Stimulated activated CD4-positive, alpha-beta T cell treated with anti-CD3 and anti-CD28 coated beads, Interleukin-4, amount 100 ng/mL, for 1 hour (primary cell): ENCODE measurements at places on chromosomes 5 and 9.
A peak's percentile ranks its signal among the peaks of the same experiment; 100 is the strongest.

- no peak for DNase-seq
Measured at GRCh38 chr9:76400534-76401096, 6.4 kb upstream of the RFK start.

DNA sequence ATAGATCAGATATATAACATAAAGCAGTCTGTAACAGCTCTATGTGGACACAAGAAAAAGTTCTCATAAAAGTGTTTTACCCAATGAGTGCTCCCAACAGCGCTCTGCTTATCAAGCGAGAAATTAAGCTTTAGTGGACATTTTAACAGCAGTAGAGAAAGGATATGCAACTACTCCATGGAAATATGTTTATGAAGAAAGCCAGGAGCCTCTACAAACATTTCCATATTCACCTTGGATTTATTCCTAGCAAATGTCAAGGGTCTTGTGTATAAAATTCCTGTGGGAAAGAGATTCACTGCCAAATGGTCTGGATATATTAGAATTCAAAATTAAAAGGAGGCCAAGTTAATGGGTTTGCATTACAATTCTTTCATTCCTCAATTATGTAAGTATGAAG, 66.5 kb downstream of the DTWD2 start:
- DNase-seq = no peak

DNA sequence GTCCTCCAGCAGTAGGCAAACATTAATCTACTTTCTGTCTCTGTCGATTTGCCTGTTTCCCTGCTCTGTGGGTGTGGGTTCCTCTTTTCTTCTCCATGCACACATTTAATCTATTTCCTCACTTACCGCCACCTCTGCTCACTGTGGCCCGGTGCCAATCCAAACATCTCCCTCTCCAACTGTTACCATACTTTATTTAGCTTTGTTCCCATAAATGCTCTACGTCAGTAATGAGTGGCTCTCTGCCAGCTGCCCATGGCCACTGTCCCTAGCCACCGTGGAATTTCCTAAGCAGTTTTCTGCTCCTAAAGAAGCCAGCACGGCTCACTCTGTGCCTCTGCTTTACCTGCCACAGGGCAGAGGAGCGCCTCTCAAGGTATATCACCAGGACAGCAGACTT, 19.5 kb upstream of the GOLPH3 start:
- no peak for DNase-seq

DNA sequence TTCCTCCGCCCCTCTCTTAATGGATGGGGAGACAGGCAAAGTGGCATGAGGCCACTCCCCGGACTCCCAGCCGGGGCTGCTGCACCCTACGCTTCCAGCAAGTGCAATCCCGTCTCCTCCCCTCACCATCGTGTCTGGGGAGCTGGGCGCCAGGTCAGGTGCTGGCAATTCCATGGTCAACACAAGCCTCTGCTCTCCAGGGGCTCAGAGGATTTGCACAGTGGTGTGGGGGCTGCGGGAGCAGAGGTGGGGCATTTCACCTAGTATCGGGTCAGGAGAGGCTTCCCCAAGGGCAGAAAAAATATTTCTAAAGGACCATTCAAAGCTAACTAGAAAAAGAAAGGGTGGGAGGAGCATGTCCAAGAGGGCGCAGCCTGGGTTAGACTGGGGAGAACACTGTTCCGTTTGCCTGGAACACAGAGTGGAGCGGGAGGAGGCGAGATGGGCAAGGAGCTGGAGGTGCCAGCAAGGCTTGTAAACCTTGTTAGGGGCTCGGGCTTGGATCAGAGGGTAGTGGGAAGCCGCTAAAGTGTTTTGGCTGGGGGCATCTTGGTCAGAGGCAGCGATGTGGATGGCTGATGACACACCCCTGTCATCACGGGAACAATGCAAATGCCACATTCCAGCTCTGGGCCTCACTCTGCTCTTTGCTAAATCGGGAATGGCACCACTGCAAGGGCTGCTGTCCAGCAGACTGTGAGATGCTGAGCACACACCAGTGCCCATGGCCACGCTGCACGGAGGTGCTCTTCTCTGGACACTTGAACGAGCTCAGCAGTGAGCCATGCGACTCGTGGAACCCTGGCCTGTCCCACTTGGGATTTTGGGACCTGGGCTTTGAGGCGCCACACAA, 191.7 kb downstream of the CDK5RAP2 start:
- DNase-seq = no peak

DNA sequence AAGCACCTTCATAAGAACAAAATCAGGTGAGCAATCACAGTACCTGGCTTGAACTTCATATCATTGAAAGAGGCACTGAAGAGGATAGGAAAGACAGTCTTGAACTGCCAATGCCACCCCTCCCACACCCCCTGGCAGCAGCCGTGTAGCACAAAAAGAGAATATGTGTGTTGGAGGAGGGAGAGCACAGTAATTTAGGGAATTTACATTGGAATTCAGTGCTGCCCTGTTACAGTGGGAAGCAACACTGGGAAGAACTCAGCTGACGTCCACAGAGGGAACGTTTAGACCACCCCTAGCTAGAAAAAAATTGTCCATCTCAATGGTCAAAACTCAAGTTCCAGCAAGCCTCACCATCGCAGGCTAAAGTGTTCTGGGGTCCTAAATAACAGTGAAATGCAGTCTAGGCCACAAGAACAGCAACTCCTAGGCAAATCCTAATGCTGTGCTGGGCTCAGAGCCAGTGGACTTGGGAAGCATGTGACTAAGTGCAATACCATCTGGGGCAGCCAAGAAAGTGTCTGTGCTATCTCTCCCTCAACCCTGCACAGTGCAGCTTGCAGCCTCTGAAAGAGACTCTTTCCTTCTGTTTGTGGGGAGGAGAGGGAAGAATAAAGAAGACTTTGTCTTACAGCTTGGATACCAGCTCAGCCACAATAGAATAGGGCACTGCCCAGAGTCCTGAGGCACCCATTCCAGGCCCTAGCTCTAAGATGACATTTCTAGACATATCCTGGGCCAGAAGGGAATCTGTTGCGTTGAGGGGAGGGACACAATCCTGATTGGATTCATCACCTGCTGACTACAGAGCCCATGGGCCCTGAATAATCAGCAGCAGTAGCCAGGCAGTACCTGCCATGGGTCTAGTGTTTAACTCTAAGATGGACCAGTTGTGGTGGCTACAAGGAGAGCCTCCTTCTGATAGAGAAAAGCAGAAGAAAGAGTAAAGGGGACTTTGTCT, 62.1 kb upstream of the VLDLR start:
- DNase-seq = no peak

DNA sequence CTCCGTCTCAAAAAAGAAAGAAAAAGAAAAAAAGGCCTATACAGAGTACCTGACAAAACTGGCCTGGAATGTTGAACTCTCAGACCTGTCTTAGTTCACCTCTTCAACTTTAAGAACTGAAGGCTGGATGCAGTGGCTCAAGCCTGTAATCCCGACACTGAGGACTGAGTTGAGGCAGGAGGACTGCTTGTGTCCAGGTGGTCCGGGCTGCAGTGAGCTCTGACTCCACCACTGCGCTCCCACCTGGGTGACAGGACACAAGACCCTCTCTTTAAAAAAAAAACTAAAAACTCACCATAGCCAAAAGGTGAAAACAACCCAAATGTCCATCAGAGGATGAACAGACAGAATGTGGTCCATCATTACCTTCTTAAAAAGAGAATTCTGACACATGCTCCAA, 6.4 kb downstream of the MRPL41 start:
- DNase-seq = no peak

GRCh38 chr9:33161011-33161588, 6.0 kb downstream of the B4GALT1 start:
- DNase-seq = no peak

DNA sequence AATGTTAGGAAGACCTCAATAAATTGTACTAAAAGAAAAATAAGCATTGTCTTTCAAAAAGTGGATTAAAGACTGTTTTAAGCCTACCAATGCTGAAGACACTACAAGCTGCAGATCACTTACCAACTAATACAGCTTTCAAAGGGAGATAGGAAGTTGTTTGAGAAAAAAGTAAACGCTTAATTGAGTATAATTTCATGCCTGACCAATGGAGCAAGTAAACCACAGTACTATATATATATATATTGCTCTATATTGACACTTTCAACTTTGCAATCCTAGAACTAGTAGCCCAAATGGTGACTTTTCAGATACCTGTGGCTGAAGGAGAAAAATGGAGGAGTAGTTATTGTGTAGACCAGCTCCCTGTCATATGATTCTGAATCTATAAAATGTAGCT, 85.7 kb downstream of the FREM1 start:
- DNase-seq = no peak

DNA sequence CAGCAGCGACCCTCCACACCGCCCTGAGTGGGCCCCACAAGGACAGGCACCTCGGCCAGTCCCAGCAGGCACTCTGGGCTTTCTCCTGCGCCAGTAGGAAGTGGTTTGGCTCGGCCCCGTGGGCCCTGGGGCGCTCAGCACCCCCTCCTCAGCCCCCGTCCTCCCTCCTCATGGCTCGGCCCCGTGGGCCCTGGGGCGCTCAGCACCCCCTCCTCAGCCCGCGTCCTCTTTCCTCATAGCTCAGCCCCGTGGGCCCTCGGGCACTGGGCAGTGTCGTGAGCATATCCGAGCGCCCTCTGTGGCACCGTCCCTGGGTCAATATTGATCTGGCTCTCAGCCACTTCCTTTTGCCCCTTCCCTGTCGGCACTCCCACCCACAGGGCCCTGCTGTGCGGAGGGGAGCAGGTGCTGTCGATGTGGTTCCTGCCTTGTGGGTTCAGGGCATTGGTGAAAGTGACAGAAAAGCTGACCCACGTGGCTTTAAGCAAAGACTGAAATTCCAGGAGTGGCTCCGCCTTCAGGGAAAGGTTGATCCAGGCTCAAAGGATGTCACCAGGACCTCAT, 5.5 kb upstream of the SCGB3A1 start:
- DNase-seq = no peak

GRCh38 chr9:18544456-18544855, 70.5 kb downstream of the ADAMTSL1 start:
- DNase-seq = no peak

DNA sequence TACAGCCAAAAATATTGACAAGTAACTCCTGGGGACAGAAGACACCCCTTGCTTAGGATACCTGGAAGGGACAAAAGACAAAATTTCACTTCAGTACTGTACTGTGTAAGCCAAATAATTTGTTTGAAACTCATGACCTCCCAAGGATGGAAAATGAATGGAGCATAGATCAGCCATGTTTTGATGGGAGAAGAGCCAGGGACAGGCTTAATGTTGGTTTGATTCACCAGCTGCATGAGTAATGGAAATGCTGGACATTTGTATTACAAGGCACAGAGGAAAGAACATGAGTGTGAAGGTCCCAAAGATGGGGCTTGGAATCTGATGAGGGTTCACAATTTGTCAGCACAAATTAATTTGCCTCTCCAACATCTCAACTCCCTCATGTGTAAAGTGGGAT, 122.8 kb downstream of the ENC1 start:
- DNase-seq = no peak

GRCh38 chr5:10505517-10506095, 58.3 kb upstream of the ANKRD33B start:
- no peak for DNase-seq

DNA sequence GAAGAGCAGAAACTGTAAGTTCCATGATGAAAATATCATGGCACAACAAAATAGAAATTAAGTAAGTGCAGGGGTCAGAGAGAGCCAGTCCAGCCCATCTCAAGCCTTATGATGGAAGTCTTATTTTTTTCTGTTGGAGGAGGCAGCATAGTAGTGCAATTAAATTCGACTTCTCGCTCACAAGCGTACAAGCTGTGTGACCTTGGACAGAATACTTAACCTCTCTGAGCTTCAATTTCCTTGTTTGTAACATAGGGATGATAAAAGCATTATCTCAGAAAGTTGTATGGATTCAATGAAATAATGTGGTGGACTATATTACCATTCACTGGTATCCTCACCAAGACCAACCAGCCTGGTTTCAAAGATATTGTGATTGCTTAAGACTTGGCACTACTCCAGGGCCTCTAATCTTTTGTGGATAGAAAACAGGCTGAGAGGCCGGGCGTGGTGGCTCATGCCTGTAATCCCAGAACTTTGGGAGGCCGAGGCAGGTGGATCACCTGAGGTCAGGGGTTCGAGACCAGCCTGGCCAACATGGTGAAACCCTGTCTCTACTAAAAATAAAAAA, 26.8 kb upstream of the MVB12B start:
- no peak for DNase-seq

DNA sequence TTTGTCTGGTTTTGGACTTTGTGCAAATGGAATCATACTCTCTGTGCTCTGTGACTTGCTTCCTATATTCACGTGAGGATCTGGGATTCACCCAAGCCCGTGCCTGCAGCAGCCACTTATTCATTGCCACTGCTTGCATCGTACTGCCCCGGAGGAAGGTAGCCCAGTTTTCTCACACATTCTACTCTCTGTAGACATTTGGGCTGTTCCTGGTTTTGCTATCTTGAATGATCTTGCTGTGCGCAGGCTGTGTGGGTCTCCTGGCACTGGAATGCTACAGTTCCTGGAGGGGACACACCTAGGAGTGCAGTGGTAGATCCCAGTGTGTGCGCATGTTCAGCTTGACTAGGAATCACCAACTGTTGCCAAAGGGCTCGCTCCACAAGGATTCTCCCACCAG, 99.2 kb upstream of the BOD1 start:
- DNase-seq = no peak

- no peak for DNase-seq
Measured at GRCh38 chr5:26245321-26245720, 793.1 kb downstream of the CDH9 start.

GRCh38 chr5:54295651-54296276, 14.6 kb downstream of the ARL15 start:
- no peak for DNase-seq

- no peak for DNase-seq
Measured at GRCh38 chr9:21967702-21968101, 26.5 kb downstream of the CDKN2A start.

GRCh38 chr5:147565524-147565923, 55.7 kb upstream of the DPYSL3 start:
- no peak for DNase-seq

- no peak for DNase-seq
Measured at GRCh38 chr9:89740722-89741121, 135.9 kb downstream of the GADD45G start.

DNA sequence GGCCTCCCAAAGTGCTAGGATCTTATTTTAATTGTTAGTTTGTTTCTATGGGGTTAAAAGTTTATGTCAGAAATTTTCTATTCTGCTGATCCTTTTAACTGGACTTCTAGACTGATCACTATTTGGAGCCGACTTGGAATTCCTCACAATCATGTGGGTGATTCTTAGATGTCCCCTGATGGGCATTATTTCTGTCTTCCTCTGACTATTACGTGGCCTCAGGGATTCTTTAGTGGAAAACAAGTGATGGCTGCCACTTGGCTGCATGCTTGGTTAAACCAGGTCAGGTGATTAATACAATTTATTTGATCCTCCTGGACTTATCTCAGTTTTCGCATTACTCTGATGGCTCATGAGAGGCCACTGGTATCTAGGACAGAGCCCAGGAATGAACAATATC, 32.2 kb upstream of the OR2S2 start:
- no peak for DNase-seq

GRCh38 chr9:16970321-16970720, 99.9 kb upstream of the BNC2 start:
- no peak for DNase-seq

GRCh38 chr9:76394195-76394959, at the start of gene RFK:
RFK (minus strand) TSS chr9:76394426; CDS start chr9:76394171, 255 bp downstream.
- DNase-seq = peak; percentile 96
